Activated gamma-delta T cell treated with anti-CD3 and anti-CD28 coated beads, Interleukin-2, amount 50 U/mL, for 16 hours (primary cell): ENCODE measurements at places on chromosomes 16 and 17.

GRCh38 chr17:78500806-78501205 lies 76.4 kb downstream of the DNAH17 start:
- DNase-seq: no peak

DNA sequence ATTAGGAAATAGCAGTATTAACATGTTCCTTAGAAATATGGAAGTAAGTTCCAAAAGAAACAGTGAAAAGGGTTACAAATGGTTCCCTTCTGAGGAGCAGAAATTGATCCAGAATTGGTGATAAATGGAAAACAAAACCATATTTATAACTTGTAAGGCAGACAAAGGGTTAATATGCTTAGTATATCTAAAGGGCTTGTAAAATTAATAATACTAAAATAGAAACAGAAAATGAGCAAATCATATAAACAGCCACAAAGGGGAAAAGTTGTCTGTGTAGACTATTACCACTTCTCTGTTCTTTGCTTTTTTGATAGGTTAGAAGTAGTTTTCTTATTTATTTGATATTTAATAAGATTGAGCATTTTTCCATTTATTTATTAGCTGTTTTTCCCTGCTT lies 64.4 kb downstream of the NFATC3 start:
- no peak for DNase-seq

- DNase-seq: no peak
These were observed 130.2 kb downstream of the MYO1D start for GRCh38 chr17:32746698-32747097.

- no peak for DNase-seq
These were observed 393.9 kb upstream of the SALL1 start for GRCh38 chr16:51544851-51545467.

- no peak for DNase-seq
These were observed 821 bp downstream of the SOCS7 start for GRCh38 chr17:38352245-38353085.

DNA sequence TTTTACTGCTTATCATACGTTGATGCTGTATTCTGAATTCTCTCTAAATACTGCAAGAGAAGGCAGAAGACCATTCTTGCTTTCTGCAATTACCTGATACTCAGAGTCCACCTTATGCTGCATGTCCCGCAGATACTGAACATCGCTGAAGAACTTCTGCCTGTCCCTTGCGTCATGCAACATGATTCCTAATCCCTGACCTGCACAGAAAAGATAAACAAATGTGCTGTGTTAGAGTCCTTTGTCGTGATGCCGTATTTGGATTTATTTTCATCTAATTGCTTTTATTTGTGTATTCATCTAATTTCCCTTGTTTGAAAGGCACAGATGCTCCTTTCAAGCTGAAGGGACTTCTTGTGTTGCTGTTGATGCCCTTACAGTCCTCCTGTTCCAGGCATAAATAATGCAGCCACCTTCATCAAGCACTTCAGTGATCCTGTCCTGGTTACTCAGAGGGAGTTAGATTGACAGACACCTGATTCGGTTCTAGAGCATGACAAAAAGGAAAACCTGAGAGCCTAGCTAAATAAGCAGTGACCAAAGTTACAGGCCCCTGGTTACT lies 6.5 kb downstream of the MARCHF10 start:
- no peak for DNase-seq

DNA sequence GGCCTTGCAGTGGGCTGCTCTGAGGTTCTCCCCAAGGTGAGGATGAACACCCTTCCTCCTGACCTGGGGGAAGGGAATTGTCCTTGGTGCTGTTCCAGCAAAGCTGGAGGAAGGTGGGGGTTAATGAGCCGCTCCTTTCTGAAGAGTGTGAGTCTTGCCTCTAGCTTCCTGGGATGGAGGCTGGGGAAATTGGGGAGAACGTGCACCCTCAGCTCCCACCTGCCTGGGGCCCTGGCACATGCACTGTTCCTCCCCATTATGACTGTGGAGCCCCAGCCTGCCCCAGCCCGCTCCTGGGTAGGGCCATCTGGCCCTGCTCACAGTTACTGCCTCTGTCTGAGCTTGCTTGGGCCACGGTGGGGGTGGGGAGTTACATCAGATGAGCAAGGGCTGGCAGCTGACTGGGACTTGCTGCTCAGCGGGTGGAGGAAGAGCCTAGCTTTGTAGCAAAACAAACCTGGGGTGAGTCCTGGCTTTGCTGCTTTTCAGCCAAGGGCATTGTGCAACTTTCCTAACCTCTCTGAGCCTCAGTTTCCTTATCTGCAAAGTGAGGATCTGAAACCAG lies 11.1 kb downstream of the TNS4 start:
- DNase-seq: no peak

DNA sequence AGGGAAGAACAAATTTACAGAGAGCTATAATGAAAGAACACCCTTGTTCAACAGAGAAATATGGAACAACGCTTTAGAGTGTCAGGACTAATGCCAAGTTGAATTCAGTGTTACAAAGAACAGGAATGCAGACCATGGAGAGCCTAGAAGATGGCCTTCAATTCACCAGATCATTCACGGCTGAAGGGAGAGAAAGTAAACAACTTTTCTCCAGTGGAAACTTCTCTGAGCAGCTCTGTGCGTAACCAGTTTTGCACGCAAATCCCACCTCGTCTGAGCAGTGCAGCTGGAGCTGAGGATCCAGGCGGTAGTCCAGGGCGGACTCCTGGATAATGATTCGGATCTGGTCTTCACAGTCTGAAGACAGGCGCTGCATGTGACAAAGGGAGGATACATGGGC lies 40.5 kb upstream of the CLEC18B start:
- DNase-seq: no peak
